Gastroesophageal sphincter (tissue), 4 donors: ENCODE measurements at places on chromosomes 5 and 9.

DNA sequence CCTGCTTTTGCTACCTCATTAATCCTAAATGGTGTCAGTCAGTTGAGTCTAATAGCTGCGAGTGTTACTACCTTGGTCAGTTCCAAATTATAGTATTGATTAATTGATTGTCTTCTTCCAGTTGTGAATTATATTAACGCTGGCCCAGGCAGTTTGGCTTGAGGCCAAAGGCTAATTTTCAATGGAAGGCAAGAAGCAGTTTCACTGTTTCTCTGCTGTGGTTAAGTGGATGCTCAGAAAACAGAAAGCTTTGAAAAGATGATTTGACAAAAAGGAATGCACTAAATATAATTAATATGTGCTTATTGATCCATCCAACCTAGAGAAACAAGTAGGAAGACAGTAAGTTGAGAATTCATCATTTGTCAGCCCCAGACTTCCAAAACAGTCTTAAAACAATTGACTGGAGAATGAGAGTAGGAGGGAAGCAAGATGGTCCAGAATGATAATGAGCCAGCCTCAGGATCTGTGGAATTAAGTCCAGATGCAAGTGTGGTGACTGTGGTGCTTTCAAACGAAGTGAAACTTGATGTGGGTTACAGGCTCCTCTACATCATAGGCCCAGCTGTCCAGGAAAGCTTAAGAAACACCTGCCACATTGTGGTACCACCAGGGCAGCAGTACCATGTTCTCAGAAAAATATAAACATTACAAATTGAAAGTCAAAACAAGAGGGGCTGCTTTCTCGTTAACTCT lies 1371.0 kb upstream of the DMAC1 start:
- ATAC-seq: no peak

DNA sequence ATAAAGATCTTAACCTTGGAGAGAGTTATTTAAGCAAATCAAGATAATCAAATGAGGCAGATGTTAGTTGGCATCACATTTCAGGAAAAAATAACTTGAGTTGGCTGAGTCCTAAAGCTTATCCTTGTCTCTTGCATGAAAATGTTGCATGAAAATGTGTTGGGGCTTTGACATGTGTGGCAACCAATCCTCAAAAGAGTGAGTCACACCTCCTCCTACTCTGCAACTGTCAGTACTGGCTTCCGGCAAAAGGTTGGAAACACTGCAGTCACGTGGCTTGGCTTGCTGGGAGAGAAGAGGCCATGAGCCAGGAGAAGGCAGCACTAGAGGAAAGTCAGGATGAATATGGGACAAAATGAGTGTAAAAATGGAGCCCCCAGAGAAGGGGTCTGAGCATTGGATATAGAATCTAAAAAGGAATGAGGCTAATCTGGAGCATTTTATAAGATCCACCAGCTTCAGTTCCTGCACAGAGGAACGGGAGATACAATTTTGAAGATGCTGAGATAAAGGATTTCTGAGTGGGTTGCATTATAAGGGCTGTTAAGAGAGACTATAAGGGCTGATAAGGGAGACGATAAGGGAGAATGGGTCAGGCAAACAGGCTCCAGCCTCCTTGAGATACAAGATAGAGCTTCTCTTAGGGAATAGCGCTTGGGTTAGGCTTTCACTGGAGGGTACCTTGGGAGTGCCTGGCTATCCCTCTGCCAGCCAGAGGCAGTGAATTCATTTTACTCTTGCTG lies 43.1 kb downstream of the SPATA31D1 start:
- peak; percentile 82 for ATAC-seq

- peak; percentile 80 for ATAC-seq
These were observed 23.4 kb downstream of the WNK2 start for GRCh38 chr9:93207326-93207814.

- ATAC-seq: no peak
These were observed 37.3 kb downstream of the FBXW2 start for GRCh38 chr9:120755810-120756434.

GRCh38 chr5:107980923-107981692 lies 310.4 kb upstream of the EFNA5 start:
- no peak for ATAC-seq
